ENCODE measurements at places on chromosomes 5 and 9.

- DNase-seq, result no peak
Observed at GRCh38 chr9:114652776-114653555, 4.6 kb downstream of the TEX53 start.

- no peak for DNase-seq
Observed at GRCh38 chr9:32706004-32706724, 70.7 kb upstream of the TAF1L start.

DNA sequence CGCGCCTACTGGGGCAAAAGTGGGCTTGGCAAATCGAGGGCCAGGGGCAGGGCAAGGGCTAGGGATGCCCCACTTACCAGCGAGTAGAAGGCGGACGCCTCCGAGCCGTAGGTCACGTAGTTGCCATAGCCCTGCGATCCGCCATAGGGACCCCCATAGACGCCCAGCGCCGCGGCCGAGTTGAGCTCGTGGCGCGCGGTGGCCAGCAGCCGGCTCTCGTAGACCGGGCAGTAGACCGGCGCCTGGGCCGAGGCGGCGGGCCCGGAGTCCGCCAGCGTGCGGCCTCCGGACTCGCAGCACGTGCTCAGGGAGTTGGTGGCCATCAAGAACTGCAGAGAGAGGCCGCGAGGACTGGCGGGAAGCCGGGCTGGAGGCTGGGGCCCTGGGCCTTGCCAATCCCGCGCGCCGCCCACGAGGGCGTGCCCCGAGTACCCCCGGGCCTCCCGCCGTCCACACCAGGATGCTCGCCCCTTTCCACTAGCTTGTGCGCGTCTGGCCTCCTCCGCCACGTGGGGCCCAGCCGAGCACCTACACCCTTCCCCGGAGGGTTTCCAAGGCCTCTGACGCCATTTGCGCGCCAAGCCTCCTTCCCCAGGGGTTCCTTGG, 891 bp downstream of the IRX4 start:
- DNase-seq, result no peak

DNA sequence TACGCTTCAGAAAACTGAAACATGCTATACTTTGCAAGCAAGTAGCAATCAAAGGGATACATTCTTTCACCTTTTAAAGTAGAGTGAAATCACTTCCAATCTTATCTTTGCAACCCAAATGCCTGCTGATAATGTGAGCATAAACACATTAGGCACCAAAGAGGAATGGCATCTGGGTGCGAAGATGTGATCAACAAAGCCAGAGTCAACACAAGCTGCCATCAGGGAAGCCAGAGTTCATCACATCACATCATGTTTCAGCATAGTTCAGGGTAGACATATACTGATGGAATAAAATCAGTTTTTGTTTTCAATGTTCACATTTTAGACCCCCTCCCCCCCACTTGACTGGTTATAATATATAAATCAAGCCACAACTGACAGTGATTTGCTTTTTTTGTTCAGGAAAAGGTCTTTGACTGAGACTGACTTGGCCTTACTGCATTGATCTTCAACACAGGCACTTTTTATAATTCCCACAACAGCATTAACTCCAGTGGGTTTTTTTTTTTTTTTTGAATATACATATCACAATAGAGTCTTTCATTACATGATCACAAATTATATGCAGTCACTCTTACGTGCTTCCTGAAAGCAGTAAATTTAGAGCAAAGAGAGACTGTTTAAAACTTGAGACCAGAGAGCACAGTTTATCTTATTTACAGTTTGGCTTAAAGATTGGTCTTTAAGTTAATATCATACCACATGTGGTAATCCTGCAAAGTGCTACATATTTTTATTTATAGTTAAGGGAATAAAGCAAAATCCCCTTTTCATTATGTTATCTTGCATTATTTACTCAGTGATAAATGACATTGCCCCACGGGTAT, 20.3 kb downstream of the AOPEP start:
- DNase-seq, result no peak

- DNase-seq, result no peak
Observed at GRCh38 chr5:79886456-79886855, 104.6 kb downstream of the MTX3 start.

- DNase-seq, result no peak
Observed at GRCh38 chr5:93717162-93717561, 24.2 kb downstream of the POU5F2 start.

DNA sequence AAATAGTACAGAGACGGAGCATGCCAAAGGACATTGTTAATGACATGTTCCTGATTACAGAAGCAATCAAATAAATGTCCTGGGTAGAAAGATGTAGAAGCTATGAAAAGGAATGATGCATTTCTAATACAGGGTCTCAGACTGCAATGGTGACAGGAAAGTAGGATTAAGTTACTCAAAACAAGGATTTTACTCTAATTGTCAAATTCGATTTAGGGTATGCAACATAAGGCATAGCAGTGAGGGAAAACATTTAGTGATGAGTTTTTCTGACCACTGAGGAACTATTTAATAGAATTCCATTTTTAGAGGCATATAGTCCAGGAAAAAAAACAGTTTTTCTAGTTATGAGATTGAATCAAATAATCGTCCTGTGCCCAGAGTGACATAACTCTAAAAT, 715.1 kb upstream of the ACO1 start:
- no peak for DNase-seq

- DNase-seq, result no peak
Observed at GRCh38 chr9:69018737-69019136, 4.8 kb upstream of the PRKACG start.

- no peak for DNase-seq
Observed at GRCh38 chr5:142412581-142412980, 87.8 kb upstream of the SPRY4 start.

- no peak for DNase-seq
Observed at GRCh38 chr5:59764361-59764760, 129.2 kb downstream of the PDE4D start.

DNA sequence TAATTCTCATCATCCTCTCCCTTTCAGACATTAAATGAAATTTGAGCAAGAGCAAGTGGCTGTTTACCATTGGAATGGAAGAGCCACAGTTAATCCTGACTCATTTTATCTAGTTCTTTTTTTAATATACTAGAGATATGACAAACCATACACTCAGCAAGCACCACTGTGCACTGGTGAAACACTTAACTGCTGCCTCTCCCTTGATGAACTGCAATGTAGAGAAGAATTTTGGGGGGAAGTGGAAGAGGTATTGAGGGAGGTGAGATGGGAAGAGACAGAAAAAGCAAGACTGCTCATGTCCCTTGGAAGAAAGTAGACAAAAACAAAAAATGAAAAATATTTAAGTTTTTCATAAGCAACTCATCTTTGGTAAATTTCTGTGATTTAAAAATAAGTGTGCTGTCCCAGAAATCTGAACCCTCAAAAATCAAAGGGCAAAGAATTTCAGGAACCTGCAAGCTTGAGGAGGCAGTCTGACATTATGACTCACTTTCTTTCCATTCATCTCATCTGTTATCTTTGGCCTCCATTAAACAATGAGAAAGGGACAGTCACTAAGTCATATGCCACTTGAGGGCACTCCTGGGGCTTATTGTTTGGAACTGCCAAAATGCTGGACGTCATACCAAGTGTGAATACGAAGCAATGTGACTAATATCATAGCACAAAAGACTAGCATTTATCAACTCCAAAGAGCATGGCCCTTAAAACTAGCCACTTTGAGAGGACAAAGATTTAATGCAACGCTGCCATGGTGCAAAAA, 566.8 kb upstream of the DMAC1 start:
- no peak for DNase-seq

GRCh38 chr5:55470282-55470681, 64.5 kb downstream of the PLPP1 start:
- no peak for DNase-seq

DNA sequence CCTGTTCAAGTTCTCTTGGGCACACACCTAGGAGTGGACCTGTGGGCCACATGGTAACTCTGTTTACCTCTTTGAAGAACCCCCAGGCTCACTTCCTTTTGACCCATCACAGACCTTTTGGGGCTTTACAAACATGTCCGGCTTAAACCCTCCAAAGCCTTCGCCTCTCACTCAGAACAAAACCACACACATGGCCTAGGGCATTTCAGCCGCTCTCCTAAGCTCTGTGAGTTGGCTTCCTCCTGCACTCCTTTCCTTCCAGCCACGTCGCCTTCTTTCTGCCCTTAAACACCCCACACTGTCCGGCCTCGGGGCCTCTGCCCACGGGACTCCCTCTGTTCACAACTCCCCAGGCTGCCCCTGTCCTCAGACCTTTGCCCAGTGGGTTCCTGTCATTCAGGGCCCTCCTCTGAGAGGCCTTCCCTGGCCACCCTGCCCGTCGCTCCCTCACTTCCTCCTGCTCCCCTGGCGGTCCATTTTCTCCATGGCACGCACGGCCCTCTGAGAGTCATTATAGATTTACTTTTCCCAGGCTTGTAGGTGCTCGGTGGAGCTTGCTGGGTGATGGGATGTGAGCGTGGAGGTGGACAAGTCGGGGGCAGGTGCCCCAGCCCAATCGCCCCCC, 1.9 kb downstream of the DOK3 start:
- DNase-seq, result no peak

DNA sequence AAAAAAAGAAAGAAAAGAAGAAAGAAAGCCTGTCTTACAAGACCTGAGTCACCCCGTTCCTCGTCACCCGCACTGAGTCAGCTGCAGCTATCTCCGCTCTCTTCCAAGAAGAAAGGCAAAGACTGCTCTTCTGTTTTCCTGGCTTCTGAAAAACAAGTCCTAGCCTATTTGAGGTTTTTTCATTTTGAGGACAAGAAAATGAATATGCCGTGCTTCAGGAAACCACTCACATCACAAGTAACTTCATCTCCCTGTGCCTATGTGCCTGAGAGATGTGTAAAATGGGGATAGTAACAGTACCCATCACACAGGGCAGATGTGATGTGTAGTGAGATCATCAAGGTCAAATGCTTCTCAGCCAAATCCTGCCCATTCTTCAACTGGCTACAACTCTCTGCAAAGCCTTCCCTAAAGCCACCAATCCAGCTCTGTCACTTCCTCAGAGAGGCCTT, 78.4 kb downstream of the GLDC start:
- DNase-seq, result no peak

DNA sequence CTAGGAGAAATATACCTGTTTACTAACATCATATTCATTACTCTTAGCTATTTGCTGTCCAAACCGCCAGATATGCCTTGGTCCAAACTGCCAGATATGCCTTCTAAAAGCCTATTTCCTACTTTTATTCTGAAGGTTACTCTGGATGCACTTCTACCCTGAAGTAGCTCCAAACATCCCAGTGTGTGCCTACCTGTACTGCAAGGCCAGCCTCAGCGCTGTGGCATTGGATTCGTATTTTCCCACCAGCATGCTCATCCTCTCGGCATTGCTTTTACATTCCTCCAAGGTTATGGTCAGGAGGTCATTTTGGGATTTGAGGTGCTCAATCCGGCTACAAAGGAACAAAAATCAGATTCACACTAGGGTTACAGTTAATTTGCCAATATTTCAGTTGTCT, 94.3 kb downstream of the DCP2 start:
- DNase-seq, result no peak

GRCh38 chr9:125986966-125987365, 239.8 kb downstream of the PBX3 start:
- no peak for DNase-seq

DNA sequence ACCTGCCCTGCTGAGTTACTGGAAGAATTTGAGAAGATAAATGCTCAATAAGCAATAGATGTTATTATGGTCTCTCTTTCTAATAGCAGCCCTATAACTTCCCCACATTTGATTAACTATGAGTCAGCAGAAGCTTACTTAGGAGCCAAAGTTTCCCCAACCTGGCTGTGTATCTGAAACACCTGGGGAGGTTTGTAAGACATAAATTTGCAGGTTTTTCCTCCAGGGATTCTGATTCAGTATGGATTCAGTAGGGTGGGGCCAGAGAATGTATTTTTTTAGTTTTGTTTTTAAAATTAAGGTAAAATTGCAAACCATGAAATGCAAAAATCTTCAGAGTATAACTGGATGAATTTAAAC, 44.9 kb upstream of the GNPDA1 start:
- no peak for DNase-seq

DNA sequence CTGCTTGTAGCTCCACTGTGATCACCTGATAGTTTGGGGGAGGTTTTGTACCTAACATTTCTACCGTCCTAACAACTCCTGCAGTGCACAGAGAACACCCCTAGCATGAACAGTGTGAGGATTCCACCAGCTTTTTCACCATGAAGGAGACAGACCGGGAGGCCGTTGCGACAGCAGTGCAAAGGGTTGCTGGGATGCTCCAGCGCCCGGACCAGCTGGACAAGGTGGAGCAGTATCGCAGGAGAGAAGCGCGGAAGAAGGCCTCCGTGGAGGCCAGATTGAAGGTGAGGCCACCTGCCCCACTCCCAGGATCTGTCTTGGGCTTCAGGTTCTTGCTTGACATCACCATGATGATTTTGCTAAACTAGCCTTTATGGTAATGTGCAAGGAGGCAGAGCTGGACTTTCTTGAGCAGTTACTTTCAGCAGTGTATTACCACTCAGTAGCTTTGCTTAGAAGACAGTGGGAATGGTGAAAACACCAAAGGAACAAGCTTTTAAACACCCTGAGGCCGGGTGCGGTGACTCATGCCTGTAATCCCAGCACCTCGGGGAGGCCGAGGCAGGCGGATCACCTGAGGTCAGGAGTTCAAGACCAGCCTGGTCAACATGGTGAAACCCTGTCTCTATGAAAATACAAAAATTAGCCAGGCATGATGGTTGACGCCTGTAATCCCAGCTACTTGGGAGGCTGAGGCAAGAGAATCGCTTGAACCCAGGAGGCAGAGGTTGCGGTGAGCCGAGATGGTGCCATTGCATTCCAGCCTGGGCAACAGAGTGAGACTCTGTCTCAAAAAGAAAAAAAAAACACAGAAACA, 3.3 kb downstream of the EXOC3 start:
- DNase-seq, result no peak

GRCh38 chr9:17004500-17004899, 130.3 kb upstream of the CNTLN start:
- no peak for DNase-seq

DNA sequence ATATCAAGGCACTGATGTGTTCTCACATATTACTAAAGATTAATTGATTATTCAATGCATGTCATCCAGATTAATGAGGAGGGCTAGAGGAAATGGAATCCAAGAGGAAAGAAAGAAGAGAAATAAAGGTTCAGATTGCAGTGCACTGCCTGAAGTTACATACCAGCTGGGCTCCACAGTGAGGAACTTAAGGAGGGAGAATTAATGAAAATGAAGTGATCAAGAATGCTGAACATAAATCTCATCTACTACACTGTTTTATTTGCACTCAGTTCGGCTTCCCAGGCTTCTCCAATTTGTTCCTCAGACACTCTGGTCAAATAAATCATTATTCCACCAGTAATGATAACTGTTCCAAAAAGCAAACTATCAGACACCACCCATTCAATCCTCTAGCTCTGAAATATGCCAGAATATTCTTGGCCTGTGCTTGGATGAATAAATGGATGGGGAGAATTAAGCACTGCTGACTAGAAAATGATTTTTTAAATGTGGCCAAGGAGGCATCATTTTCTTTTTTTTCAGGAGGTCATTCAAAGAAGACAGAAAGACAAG, 88.6 kb upstream of the FBN2 start:
- DNase-seq, result no peak

DNA sequence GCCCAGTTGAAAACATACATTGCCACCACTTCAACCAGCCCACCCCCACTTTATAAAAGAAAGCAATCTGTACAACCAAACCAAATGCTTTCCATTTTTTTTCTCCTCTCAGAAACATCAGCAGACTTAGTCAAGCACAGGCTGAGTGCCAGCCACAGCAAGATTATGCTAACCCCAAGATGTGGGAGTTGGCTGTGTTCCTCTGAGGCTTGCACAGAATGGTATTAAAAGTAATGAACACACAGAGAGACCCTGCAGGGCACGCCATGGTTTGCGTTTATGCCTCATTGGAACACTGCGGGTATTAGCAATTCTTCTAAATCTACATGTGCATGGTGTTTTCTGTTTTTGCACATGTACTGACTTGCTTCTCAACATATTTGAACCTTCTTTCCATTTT, 419.9 kb upstream of the GRAMD2B start:
- DNase-seq, result no peak
